ENCODE measurements at places on chromosomes 3 and 15.

- no peak for DNase-seq
These were observed 19.5 kb upstream of the PIK3CB start for GRCh38 chr3:138854204-138854603.

DNA sequence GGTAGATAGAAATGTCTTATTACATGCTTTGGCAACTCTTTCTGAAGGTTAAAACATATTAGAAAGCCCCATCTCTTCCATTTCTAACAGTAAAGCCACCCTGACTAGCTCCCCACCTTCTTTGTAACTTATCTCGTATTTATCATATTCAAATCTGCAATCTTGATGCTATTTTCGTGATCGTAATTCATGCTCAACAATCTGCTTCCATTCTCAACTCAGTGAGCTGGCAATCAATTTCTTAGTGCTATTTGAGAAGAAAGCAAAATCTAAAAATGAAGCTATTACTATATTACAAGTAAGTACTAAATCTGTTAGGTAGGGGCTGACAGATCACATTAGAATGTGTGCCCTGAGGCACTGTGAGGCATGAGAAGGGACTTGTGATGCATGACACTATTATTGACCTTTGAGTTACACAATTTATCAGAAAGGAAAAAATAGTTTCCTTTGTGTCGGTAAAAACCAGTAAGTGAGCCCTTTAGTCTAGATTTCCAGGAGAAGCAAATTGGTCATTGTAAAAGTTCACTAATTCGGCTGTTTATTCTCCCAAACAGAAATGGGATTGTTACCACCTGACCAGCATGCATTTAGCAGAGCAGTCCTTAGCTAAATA, 379.7 kb upstream of the CNTN6 start:
- DNase-seq = no peak

DNA sequence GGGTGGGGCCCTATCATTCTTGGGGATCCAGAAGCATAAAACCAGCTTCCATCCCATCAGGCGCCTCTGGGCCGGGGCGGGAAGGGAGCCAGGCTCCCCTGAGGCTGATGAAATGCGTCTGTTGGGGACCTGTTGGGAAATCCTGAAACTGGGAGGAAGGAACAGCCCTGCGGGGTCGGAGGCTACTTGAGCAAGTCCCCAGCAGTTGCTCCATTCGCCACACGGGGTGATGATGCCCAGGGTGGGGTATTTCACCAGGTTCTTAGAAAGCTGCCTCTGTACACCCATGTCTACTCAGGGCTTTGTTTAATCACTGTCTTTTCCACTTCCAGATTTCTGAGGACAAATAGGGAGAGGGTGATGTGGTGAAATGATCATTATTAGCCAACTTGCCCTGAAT, 25.4 kb upstream of the TSEN2 start:
- DNase-seq = no peak

- no peak for DNase-seq
These were observed 33.2 kb downstream of the SCG5 start for GRCh38 chr15:32674681-32675080.

DNA sequence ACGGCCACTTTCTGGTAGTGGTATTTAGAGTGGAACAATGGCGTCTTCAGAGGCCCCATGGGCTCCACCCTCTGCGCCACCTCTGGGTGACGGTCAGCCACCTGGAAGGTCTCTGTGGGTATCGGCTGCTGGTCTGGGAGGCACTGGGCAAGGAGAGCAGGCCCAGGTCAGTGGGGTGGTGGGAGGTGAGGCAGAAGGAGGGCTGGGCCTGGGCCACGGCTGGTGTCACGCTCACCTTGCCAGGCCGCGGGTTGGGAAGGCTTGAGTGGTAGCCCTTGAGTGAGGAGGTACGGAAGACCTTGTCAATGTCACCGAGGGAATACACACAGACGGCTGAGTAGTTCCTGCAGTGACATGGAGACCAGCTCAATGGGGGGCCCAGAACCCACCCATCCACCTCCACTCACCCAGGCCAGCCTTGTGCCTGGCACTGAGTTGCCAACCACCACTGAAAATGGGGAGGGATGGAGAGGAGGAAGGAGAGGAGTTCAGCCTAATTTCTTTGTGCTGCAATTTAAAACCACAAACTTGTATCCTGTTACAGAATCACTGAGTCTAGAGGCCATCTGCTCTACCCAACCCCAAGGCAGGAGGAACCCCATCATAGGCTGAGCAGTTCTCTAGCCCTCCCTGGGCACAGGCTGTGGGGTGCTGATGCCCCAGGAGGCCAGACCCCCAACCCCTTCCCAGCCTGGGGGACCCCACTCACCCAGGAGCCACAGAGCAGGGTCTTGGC, 19.0 kb downstream of the SEMA7A start:
- DNase-seq = no peak

DNA sequence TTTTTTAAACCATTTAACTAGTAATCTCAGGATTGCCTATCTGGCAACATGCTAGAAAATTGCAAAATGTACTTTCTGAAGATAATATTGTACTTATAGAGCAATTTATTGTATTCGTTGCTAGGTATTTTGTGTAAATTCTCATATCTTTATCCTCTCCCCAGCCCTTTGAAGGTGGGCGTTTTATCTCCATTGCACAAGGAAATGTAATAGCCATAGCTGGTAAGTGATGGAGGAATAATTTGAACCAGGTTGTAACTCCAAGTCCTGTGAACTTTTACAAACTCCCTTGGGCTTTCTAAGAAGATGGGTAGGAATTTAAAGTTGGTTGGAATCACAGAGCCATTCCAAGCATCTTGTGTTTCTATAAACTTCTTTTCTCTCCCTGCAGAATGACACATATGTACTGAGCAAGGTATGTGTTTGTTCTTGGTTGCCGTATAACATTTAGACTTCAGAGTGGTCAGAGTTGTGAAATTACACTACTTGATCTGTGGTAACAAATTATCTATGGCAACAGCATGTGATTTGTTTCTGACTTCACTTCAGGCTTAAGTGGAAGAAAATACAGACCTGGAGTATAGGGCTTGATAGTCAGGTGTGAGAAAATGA, 170.9 kb downstream of the AKAP13 start:
- DNase-seq = no peak

DNA sequence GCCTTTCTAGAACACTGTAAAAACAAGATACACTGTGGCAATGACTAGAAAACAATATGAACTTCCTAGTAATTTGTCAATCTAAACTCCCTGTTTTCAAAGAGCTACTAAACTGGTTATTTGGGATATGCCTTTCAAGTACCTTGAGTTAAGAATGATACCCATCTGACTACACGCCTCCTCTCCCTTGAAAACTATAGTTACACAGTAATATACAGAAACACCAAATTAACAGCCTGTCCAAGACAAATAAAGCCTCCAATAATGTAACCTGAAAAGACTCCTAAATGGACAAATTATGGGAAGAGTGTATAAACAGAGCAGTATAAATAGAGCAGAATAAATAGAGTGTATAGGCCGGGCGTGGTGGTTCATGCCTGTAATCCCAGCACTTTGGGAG, 70.1 kb downstream of the SMARCC1 start:
- no peak for DNase-seq

DNA sequence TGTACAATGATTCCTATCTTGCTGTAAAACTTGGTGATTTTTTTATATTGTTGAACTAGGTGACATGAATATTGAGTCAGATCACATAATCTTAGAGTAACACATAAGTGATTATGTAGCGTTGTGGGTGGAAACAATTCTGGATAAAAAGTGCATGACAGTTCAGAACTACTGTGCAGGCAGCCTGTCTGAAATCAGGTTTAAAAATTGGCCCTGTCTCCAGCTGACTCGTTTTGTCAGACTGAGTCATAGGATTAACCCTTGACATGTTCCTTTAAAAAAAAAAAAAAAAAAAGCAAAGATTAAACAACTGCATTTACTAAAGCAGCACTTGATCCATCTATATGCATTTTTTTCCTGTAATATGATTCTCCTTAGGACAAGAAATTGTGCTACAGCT, 160.0 kb upstream of the CGNL1 start:
- DNase-seq = peak; percentile 5

DNA sequence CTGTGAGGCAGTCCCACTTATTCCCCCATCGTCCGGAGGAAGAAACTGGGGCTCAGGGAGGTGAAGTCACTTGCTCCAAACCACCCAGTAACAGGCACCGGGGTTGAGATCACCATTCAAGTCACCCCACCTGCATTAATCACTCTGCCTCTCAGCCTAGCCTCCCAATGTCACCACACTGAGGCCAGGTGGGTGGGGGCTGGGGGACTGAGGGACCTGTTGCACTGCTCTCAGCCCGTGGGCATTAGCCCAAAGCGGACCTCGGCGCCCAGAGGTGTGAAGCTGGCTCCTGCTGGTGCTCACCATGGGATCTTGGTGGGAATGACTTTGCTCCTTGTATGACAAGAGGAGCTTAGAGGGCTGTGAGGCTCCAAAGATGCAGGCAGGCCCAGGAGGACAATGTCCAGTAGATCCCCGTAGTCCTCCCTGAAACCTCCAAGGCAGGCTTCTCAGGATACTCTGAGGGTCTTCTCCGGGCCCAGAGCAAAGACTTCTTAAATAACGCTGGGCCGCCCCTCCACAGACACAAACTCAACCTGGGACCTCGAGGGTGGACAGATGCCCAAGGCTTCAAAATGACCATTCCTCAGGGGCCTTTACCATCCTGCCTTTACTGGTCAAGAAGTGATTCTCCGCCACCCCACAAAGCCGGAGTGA, 1.7 kb downstream of the NT5DC2 start:
- DNase-seq = no peak

DNA sequence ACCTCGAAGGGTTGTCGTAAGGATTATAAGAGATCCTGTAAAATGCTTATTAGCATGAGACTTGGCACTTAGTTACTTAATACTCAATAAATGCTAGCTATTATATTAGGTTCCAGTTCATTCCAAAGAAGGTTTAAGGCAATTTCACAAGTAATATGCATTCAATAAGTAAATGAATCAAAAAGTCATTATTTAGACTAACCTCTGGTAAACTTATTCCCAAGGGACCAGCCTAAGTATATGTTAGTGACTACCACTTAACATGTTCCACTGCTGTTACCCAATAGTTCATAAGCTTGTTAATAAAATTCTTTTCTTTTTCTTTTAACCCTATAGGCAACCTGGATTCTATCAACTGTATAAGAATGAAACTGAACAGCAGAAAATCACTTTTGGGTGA, 5.1 kb downstream of the PDCD10 start:
- no peak for DNase-seq

- peak; percentile 8 for DNase-seq
These were observed 122.0 kb downstream of the WDR76 start for GRCh38 chr15:43948691-43949325.

DNA sequence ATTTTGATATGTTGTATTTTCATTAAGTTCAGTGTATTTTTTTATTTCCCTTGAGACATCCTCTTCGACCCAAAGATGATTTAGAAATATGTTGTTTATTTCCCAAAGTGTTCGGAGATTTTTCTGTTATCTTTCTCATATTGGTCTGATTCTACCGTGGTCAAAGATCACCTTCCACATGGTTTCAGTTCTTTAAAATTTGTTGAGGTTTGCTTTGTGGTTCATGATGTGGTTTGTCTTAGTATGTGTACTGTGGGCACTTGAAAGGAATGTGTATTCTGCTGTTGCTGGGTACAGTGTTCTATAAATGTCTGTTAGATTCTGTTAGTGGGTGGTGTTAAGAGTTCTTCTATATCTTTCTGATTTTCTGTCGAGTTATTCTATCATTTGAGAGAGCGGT, 103.4 kb upstream of the FHIT start:
- DNase-seq = no peak

- DNase-seq = no peak
These were observed 954 bp downstream of the CLDN11 start for GRCh38 chr3:170419557-170420087.

DNA sequence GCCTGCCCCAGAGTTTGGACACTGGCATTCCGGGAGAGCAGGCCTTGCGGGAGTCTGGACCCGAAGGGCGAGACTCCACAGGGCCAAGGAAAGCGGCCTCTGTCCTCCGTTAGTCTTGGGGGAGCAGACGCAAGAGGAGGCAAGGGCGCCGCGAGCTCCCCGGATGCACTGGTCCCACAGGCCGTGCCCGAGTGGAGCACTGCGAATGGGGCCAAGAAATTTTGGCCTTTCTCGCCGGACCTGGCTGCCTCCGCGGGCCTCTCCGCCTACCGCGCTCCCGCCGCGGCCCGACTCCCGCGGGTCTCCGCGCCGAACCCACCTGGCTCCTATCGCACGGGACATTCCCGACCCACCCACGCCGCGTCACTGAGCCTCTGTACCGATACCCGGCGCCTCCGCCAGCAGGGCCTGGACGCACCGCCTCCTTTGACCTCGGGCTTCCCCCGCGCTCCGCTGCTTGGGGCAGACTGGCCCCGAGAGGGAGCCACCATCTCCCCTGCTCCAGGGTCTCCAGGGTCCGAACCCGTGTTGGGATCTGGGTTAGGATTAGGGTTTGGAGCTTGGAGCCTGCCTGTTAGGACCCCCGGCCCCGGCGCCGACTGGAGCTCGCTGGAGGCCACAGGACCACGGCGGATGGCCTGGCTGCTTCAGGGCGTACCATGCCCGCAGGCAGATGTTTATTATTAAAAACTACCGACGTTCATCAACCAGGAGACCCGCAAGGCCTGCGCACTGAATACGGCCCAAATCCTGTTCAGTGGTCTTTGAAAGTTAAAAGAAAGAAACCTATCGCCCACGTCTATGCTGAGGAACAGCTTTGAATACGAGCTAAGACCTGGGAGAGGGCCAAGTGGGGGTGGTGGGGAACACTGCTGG, 11.7 kb downstream of the SHOX2 start:
- peak; percentile 20 for DNase-seq

DNA sequence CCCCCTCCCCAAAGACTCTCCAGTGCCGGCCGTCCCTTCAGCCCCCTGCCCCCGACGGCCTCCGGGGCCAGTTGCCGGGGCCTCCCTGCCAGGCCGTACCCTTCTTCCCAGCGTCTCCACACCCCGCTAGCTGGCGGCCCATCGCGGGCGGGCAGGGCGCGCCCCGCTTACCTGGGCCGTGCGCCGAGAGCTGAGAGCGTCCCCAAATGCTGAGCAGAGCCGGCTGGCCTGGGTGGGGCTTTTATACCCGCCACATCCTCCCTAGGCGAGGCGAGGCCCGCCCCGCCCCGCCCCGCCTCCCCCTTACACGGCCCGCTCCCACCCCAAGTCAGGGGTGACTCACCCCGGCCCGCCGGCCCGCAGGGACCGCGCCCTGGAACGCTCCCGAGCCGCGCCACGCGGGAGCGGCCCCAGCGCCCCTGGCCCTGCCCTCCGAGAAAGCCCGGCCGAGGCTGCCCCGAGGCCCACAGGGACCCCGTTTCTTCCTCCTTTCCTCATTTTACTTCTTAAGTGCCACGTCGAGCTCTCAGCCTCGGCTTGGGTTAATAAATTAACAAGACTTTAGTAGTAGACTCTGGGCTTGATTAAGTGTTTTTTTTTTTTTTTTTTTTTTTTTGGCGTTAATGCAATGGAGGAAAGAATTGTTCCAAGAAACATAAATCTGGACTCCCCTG, at the start of gene ANXA2:
Gene ANXA2, minus strand, starts transcription at position 215 of the 674 bp plus-strand sequence. CDS start 11,911 bp downstream, outside the sequence.
- DNase-seq = peak; percentile 85
